ENCODE measurements at places on chromosomes 12 and 14.

DNA sequence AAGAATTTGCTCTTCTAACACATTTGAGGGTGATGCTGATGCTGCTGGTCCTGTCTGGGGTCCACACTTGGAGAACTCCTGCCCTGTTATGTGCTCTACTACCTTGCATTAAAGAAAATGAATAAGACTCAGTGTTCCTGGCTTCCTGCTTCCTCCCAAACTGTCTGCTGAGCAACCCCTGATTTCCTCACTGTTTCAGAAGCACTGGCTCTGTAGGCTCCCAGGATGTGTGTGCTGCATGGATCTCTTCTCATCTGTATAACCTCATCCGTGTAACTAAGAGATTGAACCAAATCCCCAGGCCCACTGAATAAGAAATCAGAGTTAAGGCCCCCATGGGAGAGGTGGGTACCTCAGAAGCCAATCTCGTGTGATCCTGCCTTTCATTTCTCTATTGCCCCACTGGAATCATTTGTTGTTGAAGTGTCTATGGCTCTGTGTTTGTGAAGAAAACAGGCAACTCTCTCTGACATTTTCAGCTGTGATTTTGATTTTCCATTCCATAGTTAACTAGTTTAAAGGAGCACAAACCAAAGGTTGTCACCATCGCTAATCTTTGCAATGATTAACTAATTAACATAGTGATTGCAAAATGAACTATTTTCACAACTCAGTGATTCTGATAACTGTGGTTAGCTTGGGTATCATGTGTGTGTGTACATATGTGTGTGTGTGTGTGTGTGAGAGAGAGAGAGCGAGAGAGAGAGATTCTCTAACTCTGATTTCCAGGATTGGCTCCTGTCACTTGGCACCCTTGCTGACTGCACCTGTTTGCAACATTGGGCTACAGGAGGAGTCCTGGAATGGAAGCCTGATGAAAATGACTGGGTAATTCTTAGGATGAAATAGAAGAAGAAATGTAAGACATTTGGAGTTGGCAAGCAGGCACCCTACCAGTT is 196.2 kb downstream of the SLC38A4 start:
- DNase-seq: no peak

DNA sequence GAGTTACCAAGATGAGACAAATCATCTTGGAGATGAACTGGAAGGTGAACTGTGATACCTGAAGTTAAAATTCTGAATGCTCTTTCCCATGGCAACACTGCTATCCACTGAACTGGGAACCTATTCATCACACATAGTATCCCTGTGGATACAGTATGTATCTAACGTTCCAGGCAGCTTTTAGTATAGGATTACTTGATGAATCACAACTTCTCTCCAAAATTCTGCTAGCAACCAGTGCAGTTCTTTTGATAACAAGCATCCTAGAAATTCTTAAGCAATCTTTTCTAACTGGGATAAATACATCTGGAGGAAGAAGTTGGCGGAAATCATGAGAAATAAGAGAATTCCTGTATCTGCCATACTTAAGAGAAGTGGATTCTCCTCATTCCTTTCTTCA is 66.4 kb downstream of the PAWR start:
- no peak for DNase-seq

- DNase-seq: no peak
Observed at GRCh38 chr12:53073881-53074280, 5.3 kb downstream of the SPRYD3 start.

DNA sequence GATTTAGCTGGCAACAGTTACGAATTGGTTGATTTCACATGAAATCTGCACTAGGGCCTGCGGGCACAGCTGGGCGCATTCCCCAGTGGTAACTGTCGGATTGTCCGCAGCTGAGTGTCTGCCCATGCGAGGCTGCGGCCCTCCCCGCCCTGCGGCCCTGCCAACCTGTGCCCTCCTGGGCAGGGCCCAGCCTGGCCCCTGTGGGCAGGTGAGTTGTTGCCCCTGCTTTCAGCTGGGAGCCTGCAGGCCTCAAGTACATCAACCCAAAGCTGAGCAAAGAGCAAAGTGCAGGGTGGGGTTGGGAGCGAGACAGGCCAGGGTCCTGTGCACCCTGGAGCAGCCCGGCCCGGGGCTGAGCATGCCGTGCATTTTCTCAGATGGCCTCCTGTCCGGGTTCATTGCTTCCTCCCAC is 89.1 kb downstream of the ADGRD1 start:
- DNase-seq: no peak

- DNase-seq: no peak
Observed at GRCh38 chr14:98853063-98853729, 418.8 kb downstream of the BCL11B start.

GRCh38 chr14:22539831-22540230 is 49.2 kb downstream of the DAD1 start:
- no peak for DNase-seq

DNA sequence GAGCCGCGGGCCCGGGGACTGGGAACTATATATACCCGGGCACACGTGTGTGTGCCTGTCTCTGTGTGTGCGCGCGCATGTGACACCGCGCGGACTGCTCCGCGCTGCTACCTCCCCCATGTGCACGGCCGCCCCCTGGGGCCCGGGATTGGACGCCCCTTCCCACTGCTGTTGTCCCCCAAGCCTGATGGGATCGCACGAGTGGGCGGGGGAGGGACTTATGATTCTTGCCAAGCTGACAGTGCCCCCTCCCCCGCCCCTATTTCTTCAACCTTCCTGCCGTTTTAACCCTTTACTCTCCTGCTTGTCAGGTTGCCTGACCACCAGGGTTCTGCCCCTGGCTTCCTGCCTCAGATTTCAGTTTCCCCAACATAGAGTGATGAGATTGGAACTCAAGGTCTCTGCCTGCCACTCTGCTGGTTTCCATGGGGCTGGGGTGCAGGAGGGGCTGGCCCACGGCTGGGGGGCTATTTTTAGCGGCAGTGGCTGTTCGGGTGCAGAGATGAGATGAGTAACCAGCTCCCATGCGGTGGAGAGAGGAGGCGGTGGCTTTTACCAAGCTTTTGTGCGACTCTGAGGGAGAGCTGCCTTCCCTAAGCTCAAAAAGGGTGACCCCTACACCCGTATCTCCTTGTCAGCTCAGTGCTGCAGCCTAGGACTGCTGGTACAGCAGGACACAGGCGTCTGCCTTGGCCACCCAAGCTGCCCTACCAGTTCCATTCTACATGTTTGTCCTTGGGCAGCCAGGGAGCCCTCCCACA is at the start of gene DDN:
Gene DDN, minus strand, starts transcription at position 5 of the 761 bp plus-strand sequence. CDS start 88 bp downstream, outside the sequence.
- DNase-seq: no peak

GRCh38 chr12:62605981-62606380 is 139.4 kb downstream of the MON2 start:
- no peak for DNase-seq

DNA sequence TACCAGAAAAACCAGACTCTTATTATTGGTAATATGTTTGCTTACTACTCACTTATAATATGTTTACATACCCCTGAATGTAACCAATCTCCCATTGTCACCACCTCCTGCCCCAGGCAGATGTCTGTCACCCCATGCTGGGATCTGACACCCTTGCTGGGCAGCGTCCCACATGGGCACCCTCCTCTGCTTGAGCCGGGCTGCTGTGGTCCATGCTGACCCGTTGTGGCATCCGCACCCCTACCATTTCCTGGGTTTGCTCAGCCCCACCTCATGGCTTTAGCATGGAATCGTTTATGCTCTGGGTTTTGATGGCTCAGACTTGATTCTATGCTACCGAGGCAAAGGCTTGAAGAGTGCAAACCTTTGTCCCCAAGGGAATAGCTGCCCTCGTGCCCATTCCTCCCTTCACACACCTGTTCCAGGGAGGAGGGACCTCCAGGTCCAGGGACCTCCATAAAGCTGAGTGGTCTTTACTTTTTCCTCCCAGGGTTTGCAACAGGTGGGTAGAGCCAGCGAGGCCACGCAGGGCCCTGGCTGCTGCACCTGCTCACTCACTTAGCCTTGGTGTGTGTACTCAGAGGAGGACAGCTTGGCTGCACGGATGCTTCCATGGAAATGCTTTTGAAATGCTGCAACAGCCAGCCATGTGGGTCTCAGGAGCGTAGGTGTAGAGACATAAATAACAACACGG is 68.7 kb downstream of the PRMT8 start:
- DNase-seq: no peak

DNA sequence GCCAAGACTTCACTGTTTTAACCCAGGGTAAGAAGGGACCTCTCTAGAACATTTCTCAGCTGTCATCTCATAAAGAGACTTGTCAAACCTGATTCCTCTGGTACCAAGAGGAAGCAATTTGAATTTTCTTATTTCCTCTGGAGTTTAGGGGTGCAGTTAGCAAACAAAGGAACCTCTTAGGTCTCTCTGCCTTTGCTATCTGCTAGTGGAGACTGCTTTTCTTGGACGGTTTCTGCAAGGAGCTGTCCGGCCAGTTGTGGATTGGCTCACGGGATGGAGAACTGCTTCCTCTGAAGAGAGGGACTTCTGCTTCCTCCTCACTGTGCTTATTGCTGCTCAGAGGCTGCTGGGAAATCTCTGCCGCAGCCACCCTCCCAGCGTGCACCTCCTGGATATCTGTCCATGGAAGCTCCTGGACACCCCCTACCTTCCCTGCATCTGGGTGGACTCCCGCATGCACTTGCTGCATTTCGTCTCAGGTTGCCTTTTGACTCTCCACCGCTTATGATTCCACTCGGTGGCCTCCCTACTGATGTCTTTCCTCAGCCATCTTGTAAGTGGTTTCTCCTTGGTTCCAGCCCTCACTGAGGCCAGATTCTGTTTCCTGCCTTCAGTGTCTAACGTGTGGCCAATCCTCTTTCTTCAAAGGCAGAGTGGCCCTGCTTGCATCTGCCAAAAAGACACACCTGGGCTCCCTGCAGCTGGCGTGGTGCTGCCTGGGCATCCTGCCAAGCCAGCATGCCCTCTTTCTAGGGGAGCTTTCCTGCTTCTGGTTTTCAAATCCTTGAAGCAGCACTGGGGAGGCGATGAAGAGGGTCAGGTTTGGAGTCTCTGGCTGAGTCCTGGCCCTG is 187.3 kb downstream of the CHST11 start:
- DNase-seq: no peak

- DNase-seq: no peak
Observed at GRCh38 chr14:60514741-60515491, 6.0 kb downstream of the SIX6 start.

GRCh38 chr12:117567644-117568216 is 206.3 kb upstream of the NOS1 start:
- no peak for DNase-seq

DNA sequence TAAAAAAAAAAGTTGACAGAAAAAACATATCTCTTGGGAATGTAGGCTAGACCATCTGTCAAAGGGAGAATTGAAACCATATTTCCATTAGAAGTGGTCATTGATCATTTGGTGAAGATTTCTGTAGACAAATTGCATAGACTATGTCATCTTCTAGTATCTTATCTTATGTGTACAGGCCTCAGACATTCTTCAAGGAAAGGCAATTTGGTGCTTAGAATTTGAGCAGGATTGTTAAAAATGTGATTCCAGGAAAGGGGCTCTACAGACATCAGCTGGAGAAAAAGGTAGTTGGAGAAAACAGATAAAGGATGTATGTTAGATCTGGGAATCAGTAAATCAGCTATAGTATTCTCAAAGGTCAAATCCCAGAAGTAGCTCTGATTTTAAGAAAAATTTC is 627.1 kb downstream of the TMTC2 start:
- no peak for DNase-seq

DNA sequence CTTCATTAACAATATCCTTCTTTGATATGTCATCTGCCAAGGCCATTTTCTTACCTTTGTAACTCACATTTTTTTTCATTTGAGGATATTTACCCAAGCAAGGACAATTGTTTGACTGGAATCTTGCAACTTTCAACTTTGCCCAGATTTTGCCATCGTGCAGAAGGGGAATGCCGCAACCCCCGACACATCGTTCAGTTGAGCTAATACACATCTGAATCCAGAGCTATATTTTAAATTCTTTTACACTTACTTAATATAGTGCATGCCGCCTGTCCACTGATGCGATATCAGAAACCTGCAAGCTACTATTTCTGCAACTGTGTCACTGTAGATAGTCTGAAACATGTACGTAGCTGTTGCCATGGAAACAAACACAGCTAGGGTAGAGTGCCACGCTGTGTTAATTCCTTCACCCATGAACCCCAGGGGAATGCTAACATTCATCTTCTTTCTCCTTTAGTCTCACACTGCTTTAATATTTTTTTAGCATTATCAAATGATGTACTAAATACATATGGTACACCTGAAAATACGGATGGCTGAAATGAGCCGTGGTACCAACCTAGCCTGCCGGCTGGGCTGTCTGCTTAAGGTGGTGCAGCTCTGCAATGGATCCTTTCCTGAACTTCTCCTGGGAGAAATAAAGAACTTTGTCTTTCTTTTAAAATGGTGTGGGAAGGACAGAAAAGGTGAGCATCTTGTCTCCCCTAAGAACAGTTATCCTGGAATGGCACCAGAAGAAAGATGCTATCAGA is 77.0 kb upstream of the FOXN3 start:
- no peak for DNase-seq

- DNase-seq: no peak
Observed at GRCh38 chr12:129887101-129887500, 16.7 kb downstream of the TMEM132D start.

DNA sequence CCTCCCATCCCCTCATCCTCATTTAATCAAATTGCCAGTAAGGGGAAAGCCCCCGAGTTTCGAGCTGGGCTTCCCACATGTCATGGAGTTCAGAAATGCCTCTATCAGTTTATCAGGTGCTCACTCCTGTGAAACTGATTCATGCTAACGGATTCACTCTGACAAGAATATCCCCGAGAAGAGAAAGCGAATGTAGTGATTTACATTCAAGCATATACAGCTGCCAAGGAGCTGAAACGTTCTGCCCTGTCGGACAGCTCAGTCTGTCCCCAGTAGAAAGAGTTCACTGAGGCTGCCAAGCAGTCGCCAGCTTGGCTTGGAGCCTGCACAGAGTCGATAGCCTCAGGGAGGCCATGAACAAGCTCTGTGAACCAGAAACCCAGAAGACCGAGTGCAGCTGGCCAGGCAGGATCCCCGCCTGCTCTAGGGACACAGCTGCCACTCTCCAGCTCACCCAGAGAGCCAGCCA is 88.4 kb downstream of the TMCC3 start:
- no peak for DNase-seq

GRCh38 chr12:98291828-98292227 is 223.6 kb upstream of the TMPO start:
- DNase-seq: no peak

DNA sequence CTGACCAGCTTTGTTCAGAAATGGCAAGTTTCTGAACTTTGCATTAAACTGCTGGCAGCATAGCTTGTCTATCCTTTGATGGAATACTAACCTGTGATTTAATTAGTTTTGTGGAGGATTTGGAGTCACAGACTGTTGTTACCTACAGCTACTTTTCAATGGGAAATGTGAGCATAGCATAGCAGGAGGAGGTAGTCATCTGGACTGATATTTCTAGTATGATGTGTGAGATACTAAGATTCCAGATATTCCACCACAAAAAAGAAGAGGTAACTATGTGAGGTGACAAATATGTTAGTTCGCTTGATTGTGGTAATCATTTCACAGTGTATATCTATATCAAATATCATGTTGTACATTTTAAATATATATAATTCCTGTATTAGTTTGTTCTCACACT is 833.0 kb downstream of the SLC6A15 start:
- no peak for DNase-seq

DNA sequence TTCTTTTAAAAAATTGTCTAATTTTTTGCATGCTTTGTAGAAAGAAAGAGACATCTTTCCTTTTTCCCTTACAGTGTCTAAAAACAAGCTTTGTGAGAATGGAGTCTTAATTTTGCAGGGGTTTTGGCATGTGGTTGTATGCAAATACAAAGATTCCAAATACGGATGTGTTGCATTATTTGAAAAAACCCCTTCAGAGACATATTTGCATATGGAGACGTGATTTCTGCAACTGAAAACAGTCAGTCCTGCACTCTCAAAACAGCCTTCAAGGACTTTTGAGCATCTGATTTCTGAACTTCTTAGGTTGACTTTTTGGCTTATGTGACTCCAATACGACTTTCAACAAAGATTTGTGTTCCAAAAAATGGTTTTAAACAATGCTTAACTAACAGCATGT is 7.8 kb downstream of the IRAK3 start:
- no peak for DNase-seq

Data from stimulated activated CD8-positive, alpha-beta memory T cell treated with anti-CD3 and anti-CD28 coated beads, Interleukin-4, amount 100 ng/mL, for 4 hours (primary cell).